ENCODE measurements at places on chromosomes 3 and 15.

GRCh38 chr3:148186881-148187280 is 510.8 kb upstream of the AGTR1 start:
- no peak for DNase-seq

DNA sequence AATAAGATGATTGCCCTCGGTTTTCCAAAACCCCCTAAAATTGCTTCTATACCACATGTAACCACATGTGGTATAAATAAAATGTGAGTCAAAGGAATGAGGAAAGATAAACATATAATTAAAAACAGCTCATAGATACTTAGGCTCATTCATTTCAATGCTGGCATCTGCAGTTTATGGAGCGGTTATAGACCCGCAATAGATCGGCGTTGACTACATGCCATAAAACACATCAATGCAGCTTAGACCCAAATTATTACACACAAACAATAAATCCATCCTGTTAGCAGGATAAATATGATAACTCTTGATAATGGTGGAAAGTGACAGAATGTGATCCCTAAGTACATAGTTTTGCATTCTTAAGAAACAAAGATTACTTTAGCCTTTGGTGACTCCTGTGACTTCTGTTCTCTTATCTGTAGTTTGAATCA is 143.7 kb downstream of the NR2F2 start:
- DNase-seq = no peak

DNA sequence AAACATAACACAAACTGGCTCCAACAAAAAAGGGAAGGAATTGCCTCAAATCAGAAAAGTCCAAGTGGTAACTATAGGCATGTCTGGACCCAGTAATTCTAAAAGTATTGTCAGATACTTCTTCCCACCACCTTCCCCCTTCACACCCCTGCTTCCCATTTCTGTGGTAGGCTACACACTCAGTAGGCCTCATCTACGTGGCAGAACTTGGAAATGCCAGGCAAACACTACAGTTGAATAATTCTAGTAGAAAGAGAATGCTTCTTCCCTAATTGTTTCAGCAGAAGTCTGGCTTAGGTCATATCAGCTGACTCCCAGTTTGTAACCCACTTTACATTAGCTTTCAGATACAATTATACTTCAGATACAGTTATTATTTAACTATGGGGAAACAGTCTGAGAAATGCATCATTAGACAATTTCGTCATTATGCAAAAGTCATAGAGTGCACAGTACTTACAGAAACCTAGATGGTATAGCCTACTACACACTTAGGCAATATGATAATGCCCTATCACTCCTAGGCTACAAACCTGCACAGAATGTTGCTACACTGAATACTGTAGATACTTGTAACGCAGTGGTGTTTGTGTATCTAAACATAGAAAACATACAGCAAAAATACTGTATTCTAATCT is 6.4 kb downstream of the SETMAR start:
- DNase-seq = no peak

DNA sequence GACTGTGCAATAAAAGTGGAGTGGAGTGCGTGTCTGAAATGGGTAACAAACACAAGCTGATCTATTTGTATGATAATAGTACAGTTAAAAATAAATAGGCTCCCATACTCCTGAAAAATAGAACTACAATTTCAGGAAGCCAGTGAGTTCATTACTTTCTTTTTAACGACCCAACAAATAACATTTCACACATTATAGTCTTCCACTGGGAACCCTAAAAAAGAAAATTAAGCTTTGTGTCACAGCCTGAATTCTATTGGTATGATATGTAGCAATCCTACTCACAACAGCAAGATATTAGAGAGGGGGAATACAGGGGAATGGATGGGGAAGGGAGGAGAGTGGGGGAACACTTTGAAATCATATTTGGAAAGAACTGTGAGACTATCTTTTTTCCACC is 156.9 kb upstream of the CNTN3 start:
- no peak for DNase-seq

GRCh38 chr15:76346669-76347481 is 10.3 kb downstream of the ISL2 start:
- no peak for DNase-seq

GRCh38 chr3:17505856-17506255 is 236.6 kb downstream of the TBC1D5 start:
- peak; percentile 58 for DNase-seq

DNA sequence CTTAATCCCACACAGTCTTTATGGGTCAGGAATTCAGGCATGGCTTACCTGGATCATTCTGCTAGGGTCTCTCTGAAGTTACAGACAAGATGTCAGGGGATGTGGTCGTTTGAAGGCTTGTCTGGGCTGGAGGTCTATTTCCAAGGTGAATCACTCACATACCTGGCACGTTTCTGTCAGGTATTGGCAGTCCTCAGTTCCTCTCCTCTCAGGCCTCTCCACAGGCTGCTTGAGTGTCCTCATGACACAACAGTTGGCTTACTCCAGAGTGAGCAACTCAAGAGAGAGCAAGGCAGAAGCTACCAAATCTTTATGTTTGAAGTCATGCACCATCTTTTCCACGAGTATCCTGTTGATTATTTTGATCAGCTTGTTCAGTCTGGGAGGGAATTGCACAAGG is 43.9 kb upstream of the PARP14 start:
- DNase-seq = no peak

- DNase-seq = no peak
Observed at GRCh38 chr3:151276038-151276686, 2.2 kb downstream of the P2RY14 start.

DNA sequence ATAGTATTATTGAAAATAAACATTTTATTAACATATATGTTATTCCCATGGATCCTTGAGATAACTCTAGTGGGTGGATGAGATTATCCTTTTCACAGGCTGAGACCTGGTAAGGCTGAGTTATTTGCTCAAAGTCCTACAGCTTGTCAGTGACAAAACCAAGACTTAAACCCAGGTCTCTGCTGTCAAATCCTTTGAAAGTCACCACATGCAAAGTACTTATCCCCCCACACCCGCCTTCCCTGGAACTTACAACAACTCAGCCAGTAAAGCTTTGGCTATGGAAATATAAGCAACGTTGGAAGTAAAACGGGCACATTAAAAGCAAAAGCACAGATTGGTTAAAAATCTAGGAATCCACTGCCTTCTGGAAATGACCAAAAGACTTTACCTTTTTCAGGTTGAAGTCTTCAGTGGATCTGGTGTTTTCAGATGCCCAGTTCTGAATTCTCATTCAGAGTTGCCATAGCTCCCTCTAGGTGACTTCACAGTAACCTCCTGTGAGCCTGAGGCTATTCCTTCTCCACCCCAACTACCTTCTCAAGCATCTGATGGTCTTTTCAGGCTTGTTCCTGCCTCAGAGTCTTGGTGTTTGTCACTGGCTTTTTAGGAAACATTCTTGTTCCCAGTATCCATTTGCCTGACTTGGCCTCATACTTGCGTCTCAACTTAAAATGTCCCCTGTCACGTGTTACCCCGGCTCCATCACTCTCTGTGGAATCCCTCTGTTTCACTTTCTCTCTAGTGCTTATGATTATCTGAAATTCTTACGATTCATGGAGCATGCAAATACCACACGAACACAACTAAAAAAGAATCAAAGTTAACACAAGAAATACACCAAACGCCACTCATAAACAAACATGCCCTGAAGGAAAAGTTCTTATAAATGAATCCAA is 131.2 kb downstream of the MAGI1 start:
- DNase-seq = no peak

DNA sequence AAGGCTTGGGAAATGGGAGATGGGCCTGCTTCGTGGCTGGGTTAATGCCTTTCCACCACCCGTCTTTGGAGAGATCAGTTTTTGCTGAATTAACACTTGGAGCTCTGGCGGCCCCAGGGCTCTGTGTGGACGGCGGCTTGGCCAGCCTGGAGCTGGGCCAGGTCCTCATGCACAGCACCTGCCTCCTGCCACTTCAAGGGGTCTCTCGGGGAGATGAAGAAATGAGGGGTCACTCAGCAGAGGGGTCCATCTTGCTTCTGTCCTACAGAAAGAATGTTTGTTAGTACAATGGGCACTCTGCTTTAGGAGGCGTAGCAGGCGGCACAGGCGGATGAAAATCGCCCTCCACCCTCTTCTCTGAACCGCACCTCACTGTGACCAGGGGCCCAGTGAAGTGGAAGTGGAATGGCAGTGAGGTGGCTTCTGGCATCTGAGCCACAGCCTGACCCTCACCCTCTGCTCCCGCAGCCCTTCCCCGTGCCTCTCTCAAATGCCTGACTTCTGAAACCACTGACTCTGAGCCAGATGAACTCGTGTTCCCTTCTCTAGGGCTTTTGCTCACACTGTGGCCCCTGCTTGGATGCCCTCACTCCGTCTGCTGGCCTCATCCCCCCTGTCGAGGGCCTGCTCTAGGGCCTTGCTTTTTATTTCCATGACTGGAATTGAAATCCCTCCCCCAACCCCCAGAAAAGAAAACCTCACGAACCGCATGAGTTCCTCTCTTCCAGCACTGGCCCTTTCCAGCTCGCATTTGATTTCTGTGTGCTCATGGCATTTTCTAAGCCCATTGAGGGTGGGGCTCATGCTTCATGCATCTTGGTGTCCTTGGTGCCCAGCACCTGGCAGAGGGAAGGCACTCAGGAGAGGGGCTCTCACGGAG is 42.2 kb downstream of the CHDH start:
- DNase-seq = no peak

GRCh38 chr15:88617790-88618189 is 3.4 kb upstream of the AEN start:
- no peak for DNase-seq

DNA sequence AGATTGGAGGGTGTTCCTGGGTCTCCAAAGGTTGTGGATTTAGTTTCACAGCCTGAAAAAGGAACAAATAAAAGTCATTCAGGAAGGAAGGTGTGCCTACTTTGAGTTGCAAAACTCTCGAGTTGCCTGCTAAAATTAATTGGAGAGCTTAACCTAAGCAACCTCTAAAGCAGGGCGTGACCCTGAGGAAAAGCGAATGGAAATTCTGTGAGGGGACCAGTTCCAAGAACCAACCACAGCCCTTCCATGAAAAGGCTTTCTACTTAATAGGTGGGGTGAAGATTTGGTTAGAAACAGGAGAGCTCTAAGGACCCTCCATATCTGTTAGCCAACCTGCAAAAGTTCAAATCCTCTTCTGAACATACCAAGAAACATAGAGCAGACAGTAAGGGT is 1.5 kb downstream of the CD80 start:
- no peak for DNase-seq

DNA sequence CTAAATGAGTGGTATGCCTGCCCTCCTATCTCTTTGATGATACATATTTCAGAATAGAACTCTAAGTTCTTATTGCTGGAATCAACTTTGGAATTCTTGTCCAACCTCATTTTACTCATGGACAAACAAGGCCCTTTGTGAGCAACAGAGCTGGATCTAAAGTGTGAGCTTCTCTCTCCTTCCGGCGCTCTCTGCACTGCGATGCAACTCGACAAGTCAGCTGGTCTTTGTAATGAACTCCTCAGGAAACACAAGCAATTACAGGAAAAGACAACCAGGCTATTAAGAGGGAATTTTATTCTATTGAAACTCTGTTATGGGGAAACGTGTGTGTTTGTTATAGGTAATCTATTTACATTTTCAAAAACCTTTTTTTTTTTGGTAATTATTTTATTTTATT is 20.3 kb upstream of the NRROS start:
- DNase-seq = peak; percentile 24
